ENCODE measurements at places on chromosomes 7 and 10.
A peak's percentile ranks its signal among the peaks of the same experiment; 100 is the strongest.

GRCh38 chr10:48767373-48768143, 82.9 kb downstream of the WDFY4 start:
- DNase-seq = no peak

GRCh38 chr7:141400356-141400755, 150.9 kb upstream of the AGK start:
- no peak for DNase-seq

- no peak for DNase-seq
Measured at GRCh38 chr10:75646218-75646915, 214.9 kb downstream of the LRMDA start.

GRCh38 chr7:30196408-30196807, 61.6 kb downstream of the MTURN start:
- no peak for DNase-seq

DNA sequence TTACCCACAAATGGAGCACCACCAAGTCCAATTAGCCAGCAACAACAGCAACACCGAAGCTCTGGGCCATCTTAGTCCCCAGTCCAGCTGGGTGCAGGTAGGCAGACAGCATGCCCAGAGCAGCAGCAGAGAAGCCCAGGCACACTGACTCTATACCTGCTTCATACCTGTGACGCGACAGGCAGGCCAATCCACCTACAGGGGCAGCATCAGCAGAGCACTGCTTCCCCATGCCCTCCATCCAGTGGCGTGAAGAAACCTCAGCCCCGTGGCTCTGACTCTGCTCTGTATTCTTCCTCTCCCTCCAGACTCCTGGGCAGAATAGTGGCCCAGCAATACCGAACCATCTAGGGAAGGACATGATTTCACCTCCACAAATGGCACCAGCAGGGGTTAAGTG, 191.7 kb downstream of the AKR1D1 start:
- no peak for DNase-seq

- no peak for DNase-seq
Measured at GRCh38 chr10:123636598-123637325, 29.4 kb upstream of the GPR26 start.

DNA sequence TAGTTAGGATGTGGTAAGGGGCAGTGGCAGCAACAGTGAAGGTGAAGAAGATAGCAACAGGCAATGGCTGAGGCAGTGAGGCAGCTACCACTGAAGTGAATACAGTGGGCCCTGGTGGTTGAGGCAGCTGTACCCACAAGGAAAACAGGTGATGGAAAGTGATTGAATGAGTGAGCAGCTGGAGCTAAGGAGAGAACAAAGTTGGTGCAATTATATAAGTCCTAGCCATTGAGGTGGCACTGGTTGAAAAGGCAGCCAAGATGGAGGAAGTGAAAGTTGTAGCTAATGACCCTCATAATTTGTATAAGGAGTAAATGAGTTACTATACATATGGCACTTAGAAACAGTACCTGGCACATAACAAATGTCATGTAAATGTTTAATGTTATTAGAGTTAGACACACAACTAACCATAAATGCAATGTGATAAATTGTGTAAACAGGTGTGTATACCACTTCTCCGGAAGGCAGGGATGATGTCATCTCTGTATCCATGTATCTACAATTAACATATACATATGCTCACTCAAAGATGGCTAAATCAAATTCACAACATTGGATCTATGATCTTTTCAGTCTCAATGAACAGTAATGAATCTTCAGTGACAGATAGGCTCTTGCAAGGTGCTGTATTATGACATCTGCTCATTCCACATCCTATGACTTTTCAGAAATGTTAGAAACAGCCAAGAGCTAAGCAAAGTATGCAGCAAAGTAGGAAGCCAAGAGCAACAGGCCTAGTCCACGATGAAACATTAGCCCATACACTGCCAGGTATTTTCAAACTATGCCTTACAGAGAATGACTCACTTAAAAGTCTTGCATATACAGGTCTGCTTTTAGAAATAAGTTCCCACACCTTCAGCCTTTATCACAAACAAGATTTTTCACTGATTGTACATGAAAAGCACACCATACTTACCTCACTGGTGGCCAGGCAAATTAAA, 10.7 kb downstream of the XPNPEP1 start:
- DNase-seq = no peak

DNA sequence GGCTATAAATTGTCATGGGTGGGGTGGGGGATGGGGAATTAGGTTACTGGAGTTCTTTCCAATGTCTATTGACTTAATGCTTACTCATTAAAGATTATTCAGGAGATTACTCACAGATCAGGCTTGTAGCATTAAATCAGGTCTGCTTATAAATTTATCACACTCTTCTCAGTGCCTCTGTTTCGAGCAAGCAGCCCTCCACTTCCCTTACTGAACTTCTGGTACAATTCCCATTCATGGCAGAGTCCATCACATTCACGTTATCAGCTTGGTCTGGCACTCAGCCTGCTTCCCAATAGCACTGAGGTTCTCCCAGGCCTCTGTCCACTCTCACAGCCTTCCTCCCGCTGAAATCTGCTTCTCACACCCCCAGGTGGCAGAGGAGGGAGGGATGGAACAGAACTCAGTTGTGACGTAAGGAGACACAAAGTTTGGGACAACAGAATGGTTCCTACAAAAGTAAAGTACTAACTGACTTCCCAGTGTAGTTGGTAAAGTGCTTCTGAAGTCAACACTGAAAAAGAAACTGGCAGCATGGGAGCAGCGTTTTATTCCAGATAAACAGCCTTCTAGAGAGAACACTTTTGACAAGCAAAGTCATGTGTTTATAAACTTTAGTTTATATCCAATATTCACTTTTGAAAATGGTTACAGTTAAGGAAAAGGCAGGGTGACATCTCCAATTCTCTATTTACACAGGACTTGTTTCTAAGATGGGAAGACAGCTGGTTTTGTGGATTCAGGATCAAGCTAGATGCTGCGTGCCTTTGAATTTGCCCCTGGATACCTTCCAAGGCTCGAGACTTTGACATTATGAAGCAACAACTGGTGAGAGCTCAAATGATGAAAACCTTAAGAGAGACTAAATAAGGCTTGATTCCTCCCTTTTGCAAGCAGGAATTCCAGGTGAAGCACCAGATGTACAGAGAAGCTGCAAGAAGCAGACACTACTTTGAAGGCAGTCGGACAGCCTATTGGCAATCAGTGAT, 81.4 kb downstream of the ATXN7L1 start:
- DNase-seq = no peak

GRCh38 chr7:120941064-120941463, 9.5 kb upstream of the ING3 start:
- no peak for DNase-seq

DNA sequence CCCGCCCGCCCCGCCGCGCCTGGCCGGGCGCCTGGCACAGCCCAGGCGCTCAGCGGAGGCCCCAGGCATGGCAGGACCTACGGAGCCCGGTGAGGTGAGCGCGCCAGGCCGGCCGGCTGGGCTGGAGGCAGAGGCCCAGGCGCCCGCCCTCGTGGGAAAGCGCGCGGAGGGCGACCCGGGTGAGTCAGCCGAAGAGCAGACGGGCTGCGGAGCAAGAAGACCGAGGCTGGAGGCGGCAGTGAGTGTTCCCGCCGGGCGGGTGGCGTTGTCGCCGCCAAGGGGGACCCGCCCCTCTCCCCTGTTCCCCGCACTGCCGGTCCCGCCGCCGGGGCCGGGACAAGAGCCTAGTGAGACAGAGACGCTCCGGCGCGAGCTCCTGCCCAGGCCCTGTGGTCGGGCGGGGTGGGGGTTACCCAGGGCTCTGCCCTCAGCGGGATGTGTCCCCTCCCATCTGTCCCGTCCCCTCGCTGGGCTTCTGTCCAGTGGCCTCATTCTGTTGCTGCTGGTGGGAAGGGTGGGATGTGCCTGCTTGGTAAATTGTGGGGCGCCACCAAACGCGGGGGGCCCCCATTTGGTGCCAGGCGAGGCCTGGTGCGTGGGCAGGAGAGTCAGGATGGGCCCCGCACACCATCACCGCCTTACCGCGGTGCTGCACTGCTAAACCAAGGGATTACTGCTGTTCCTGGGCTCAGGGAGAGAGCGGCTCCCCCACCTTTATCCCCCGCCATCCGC, 17.0 kb upstream of the NODAL start:
- DNase-seq = no peak

- DNase-seq = no peak
Measured at GRCh38 chr7:17236171-17236570, 62.3 kb upstream of the AHR start.

DNA sequence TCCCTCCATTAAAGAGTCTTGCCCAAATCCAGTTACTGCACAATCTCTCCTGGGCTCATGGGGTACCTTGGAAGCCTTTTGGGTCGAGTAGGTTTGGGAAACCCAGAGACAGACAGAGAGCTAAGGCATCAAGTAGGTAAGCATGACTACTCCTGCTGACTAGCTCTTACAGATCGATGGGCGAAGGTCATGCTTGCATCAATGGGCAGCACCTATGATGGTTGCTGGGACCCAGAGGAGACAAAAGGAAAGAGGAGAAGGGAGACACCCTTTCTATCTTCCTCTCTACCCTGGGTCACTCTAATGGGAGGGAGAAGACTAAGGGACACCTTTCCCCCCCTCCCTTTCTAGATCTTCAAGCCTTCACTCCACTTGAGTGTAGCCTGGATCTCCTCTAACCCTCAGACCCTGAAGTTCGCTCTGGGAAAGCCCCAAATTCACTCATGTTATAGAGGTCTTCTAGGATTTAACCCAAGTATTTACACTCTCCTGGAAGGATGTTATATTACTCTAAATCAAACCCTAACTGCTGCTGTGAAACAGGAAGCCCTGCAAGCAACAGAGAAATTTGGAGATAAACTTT, 31.6 kb upstream of the ZNF746 start:
- DNase-seq = no peak

GRCh38 chr7:84136809-84137208, 57.8 kb downstream of the SEMA3A start:
- DNase-seq = no peak

DNA sequence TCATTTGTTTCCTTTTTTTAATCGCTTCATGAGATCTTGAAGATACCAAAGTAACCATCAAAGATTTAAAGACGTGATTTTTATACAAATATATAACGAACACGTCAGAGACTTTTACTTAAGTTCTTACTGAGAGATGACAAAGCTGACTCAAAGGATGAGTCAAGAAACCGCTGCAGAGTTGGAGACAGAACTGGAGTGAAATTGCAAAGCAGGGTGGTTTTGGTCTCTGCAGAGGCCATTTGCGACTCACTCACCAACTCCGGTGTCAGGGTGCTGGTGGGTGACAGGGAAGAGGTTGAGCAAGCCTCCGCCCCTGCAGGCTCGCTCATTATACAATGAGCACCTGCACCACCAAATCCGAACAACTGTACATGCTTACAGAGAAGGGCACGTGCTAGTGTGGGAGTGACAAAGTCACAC, 75.2 kb downstream of the DNAJB6 start:
- no peak for DNase-seq

DNA sequence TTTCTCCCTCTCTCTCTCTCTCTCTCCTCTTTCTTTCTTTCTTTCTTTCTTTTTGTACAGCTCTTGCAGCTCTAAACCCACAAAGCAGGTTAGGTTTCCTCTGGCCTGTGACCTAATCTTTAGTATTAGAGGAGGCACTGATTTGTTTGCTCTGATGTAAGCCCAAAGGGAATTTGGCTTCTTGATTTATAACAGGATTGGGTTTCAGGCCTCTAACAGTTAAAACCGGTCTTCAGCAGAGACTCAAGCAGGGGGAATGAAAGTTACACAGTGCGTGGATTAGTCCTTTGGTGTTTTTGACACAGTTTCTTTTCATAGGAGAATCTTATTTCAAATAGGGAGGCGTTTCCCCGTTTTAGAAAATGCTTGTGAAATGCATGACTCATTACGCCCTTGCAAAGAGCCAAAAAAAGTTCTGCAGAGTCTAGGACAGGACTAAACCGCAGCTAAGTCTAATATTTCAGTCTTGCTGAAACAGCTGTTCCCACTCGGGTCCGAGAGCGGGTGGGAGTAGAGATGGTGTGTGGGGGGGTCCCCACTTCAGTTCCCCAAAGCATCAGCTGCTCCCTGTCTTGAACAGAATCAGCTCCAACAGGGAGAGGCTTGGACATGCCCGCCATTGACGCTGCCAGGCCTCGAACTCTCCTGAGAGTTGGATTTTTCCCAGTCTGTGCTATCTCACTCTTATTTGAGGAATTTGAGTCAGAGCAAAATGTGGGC, 296.5 kb upstream of the PITRM1 start:
- DNase-seq = peak; percentile 79

DNA sequence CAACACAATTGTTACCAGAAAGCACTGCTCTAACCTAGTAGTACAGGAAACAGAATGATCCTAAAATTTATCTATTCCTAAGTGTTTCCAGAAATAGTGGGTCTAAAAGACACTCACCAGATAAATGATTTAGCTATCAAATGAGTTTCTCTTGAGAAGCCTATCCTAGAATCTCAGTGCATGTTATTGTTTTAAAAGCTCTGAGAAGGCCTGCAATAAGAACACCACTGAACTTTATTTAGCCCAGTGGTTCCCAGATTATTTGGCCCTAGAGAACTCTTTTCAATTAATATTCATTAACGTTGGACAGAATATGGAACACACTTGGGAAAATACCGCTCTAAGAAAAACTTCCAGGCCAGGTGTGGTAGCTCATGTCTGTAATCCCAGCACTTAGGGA, 220.1 kb upstream of the GHITM start:
- DNase-seq = no peak

DNA sequence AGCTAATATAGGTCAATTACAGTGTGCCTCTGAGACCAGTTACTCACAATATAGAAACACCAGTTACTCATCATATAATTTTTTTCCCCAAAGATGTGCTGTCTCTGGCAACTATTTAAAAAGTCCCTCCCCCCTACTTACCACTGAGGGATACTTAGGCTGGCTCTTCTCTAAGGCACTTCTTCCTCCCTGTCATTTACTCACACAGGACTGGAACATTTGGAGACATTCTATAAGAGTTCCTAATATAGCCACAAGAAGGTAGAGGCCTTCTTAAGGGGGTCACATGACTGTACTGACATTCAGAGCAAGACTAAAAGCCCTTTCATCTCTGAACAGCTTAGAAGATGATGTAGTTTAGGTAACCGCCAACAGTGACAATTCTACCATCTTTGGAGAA, 44.4 kb upstream of the SLIT1 start:
- no peak for DNase-seq

- no peak for DNase-seq
Measured at GRCh38 chr10:44960482-44961229, 1.1 kb downstream of the RASSF4 start.

- no peak for DNase-seq
Measured at GRCh38 chr7:143316492-143316891, 581 bp downstream of the CLCN1 start.

DNA sequence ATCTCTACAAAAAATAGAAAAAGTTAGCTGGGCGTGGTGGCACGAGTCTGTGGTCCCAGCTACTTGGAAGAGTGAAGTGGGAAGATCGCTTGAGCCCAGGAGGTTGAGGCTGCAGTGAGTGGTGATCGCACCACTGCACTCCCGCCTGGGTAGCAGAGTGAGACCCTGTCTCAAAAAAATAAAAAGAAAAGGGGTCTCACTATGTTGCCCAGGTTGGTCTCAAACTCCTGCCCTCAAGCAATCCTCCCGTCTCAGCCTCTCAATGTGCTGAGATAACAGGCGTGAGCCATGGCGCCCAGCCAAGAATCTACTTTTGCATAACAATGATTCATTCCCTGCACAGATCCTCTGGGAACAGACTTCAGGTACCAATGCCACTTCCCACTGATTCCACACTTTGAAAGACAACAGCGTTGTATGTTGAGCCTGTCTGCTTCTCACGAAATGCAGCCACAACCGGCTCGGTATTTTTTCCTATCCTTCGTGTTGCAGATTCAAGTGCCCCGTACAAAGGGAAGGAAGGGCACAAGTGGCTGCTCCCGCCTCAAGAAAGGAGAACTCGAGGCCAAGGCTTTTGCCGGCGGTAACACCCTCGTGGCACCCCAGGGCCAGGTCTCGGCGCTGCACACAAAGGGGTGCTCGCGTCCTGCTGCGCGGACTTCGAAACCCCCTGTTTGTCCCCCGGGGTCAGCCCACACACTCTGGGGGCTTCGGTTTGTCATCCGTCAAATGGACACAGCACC, 745 bp downstream of the DAGLB start:
- no peak for DNase-seq
